ENCODE measurements at places on chromosomes 4 and X.

DNA sequence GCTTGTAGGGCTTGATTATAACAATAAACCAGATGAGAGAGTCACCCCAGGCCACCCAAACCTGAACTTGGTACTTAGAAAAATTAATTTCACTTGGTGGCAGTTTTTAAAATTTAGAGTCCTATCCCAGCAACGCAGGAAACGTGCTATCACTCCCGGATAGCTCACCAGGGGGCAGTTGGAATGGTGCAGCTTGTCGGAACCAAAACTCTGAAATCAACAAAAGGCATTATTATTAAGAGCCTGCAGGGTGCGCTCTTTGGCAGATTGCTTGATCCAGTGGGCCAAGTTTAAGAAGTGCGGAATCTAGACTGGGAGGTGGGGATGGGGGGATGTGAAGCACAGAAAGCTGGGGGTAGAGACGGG is 2.4 kb downstream of the FRAS1 start:
- no peak for DNase-seq

DNA sequence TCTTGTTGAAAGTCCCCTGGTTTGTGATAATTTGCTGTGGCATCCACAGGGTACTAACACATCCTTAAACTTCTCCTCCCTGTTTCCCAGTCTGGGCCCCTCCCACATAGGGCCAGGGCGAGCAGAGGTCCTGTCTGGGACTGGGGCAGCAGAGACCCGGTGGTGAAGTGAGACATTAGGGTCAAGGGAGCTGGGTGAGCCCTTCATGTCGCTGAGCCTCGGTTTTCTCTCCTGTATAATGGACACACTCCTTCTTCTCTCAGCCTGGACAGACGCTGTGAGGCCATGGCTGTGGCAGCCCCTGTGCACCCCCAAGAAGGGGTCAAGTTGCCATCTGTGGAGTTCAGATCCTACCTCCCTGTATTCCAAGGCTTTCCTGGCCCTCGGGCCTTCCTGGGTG is 33.0 kb upstream of the HMX1 start:
- no peak for DNase-seq

- DNase-seq, result no peak
Observed at GRCh38 chr4:41256131-41256739, 493 bp upstream of the UCHL1 start.

GRCh38 chr4:41181037-41181436 is 33.3 kb downstream of the APBB2 start:
- DNase-seq, result no peak

- DNase-seq, result no peak
Observed at GRCh38 chr4:624705-625590, at the start of gene PDE6B. Gene PDE6B (plus strand): TSS chr4:625573. CDS start chr4:625627, 54 bp downstream.

- no peak for DNase-seq
Observed at GRCh38 chr4:153514001-153514526, 47.9 kb downstream of the TMEM131L start.

DNA sequence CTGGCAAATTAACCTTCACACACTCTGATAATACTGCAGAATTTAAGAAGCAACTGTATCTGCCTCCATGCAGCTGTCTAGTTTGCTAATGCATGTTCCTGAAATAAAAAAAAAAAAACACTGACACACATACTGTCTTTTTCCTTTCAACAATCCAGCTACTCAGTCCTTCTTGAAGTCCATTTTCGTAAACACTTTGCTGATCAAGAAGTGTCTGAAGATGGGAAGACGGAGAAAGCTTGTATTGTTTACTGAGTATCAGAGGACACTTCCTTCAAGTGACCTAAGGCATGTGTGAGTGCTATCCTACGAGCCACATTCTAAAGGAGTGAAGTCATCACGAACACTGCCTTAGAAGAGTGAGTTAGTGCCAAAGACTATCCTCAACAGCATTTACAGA is 82.6 kb downstream of the LUZP4 start:
- DNase-seq, result no peak

DNA sequence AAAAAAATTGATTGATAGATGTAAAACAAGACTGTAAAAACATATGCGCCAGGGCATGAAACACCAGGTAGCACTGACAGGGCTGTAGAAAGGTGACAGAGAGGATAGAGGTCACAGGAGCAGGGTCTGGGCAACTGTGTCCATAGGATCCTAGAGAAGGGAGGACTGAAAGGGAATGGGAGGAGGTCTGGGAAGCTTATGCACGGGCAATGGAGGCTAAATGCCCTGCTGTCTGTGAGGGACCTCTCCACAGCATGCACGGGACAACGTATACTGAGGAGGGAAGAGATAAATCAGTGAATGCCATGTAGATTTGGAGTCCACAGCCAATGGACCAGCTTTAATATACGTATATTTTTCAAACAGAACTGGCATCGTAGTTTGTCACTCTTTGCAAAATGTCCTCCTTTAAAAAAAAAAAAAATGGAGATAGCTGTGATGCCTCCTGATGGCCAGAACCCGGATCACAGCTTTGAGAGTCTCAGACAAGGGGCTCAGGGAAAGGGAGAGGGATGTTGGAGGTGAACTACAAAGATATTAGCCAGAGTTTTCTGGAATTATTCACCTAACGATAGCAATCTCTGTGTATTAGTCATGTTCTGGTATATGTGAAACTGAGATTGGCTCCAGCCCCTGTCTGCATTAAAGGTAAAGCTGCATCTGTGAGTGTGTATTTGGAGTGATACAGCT is 16.0 kb downstream of the RAB40A start:
- no peak for DNase-seq

DNA sequence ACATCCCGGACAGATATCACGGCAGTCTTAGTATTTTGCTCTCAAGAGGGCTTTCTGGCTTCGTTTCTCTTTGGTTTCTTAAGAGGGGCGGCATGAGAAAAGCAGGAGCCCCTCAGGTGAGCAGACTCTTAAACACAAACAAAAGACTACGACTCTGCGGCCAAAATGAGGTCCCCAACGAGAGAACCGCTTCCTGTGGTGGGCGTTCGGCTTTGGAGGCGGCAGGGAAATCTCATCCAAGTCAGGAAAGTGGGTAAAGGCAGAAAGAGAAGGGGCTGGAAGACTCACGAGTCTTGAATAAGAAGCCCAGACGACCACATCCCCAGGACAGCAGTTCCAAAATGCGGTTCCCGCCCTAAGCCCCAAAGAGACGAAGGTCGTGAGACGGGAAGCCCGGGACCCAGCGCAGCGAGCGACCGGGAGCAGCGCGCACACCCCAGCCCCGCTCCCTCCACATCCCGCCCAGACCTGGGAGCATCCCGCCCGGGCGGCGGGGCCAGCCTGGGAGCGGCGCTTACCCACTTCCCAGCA is 409 bp downstream of the UGDH start:
- no peak for DNase-seq

DNA sequence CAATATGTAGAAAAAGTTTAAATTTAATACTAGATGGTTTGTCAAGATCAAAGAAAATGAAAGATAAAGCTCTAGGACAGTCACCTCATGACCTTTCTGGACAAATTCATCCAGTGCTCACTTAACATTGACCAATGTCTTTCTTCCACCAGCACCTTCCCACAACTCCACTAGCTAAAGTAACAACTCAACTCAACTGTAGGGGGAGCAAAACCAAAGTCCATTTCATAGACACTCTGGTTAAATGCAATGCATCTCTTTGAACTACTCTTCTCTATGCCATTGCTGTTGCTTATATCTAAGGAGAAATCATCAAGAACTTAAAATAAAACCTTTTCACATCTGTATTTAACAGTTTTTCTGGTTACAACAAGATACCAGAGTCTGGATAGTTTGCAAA is 25.1 kb downstream of the UGT2B4 start:
- DNase-seq, result no peak

- DNase-seq, result no peak
Observed at GRCh38 chr4:38152305-38152704, 192.1 kb downstream of the PTTG2 start.

DNA sequence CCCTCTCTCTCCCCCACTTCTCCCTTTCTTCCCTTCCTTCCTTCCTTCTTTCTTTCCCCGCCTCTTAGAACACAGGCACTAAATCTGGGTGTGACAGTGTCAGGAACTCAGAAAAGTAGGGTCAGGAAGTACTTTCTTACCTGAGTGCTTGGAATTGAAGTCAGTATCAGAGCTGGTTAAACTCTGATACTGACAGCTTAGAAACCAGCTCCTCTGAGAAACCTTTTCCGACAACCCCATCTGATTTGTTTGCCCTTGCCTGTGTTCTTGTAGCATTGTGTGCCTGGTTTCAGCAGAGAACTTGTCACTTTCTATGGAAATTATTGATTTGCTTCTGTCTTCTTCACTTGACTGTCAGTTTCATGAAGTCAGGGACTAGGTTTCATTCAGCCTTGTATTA is 113.9 kb downstream of the AASDH start:
- DNase-seq, result no peak

DNA sequence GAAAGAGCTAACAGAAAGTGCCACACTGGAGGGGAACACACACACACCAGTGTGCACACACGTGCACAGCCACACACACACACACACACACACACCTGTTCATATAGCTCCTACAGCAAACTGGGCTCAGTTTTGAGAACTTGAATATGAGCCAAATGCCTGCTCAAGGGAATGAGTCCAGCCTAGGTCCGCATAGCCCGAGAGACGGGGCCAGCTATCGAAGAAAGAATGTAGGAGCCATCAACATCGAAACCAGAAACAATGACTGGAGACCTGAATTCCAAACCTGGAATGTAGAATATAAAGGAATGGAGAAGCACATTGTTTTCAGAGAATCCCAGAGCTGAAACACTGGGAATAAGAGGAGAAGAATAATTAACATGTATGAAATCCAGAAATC is 37.6 kb upstream of the ERVMER34-1 start:
- DNase-seq, result no peak

GRCh38 chr4:21198683-21199082 is 498.4 kb downstream of the PACRGL start:
- no peak for DNase-seq

GRCh38 chr4:23373261-23373660 is 516.6 kb downstream of the PPARGC1A start:
- DNase-seq, result no peak

DNA sequence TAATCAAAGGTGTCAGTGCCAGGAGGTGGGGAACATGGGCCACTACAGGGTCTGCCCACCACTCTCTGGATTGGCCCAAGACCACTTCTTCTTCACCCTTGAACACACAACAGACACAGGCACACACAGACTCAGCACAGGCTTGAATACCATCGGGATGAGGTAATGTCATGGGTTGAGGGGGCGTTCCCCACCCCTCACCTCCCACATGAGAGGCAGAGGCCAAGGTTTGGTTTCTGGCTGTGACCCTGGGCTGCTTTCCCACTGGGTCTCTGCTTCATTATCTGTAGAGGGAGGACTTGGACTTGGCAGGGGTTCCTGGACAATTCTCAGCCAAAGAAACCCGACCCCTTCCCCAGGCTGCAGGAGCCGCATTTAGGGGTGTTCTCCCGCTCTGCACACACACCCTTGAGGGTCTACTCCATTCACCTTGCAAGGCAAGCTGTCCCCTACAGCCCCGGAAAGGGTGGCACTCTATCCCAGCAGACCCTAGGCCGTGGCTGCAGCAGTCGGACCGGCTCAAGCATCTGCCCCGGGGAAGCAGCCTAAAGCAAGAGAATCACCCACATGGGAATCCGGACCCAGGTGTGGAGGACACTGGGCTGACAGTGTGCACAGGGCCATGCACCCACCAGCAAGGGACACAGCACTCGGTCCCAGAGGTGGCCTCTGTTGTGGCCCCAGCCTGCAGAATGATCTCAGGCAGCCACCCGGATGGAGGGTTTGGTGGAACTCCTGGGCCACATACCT is 62.4 kb downstream of the TRMT44 start:
- no peak for DNase-seq

DNA sequence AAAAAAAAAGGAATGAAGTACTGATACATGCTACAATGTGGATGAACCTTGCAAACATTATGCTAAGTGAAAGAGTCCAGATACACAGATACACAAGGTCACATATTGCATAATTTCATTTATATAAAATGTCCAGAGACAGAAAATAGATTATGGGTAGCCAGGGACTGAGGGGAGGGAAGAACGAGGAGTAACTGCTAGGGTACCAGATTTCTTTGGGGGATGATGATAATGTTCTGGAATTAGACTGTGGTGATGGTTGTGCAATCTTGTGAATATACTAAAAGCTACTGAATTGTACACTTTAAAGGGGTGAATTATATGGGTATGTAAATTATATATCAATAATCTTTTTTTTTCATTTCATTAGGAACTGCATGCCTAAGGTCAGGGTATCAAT is 20.8 kb upstream of the AP1AR start:
- DNase-seq, result no peak

GRCh38 chr4:70607334-70607853 is 15.3 kb downstream of the AMBN start:
- DNase-seq, result no peak

- no peak for DNase-seq
Observed at GRCh38 chr4:116357758-116358157, 727.6 kb downstream of the TRAM1L1 start.

GRCh38 chr4:23324021-23324690 is 565.7 kb downstream of the PPARGC1A start:
- DNase-seq, result no peak

GRCh38 chr4:7937006-7937405 is 2.7 kb downstream of the AFAP1 start:
- DNase-seq, result no peak

GRCh38 chrX:124388562-124388961 is 42.2 kb downstream of the SH2D1A start:
- DNase-seq, result peak; percentile 38

- DNase-seq, result no peak
Observed at GRCh38 chrX:71191248-71191647, 31.8 kb upstream of the GJB1 start.

- no peak for DNase-seq
Observed at GRCh38 chr4:113982181-113982580, 2.7 kb upstream of the ARSJ start.

DNA sequence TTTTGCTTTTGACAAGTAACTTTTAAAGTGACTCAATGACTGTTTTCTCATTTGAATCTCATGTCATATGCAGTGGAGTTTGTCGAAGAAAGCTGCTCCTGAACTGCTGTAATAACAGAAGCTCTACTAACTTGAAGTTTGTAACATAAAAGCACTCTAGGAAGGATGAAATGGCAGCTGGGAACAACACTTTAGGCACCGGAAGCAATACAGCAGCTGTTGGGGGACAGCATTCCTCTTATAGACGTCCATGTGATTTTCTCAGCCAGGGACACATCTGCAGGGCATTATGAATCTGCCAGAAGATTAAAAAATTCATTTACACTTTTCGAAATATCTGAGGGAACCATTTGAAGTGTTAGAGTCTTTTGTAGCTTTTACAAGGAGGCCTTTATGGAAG is 1035.8 kb downstream of the ADGRL3 start:
- no peak for DNase-seq

Measured in GDM1 (cell line).